ENCODE measurements at places on chromosomes 7 and 10.

GRCh38 chr10:29189256-29189655, 99.6 kb upstream of the LYZL1 start:
- DNase-seq, result no peak

DNA sequence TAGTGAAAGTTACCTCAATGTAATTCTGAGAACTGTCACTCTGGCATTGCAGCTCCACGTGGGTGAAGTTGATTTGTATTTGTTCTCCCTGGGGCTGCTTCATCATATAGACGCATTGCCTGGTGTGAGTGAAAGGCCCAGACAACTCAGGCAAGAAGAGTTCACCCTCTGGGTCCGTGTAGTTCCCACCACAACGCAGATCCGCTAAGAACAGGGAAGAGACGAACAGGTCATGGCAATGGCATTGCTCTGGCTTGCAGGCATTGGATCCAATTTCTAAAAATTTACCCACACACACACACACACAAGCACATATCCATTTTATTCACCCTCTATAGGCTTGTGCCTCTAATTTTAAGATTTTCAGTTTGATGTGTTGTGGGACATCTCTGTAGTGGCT, 45.4 kb downstream of the CUBN start:
- DNase-seq, result no peak

GRCh38 chr7:26379711-26380110, 88.0 kb downstream of the SNX10 start:
- no peak for DNase-seq

- DNase-seq, result no peak
Measured at GRCh38 chr10:8043569-8044306, 10.8 kb upstream of the GATA3 start.

DNA sequence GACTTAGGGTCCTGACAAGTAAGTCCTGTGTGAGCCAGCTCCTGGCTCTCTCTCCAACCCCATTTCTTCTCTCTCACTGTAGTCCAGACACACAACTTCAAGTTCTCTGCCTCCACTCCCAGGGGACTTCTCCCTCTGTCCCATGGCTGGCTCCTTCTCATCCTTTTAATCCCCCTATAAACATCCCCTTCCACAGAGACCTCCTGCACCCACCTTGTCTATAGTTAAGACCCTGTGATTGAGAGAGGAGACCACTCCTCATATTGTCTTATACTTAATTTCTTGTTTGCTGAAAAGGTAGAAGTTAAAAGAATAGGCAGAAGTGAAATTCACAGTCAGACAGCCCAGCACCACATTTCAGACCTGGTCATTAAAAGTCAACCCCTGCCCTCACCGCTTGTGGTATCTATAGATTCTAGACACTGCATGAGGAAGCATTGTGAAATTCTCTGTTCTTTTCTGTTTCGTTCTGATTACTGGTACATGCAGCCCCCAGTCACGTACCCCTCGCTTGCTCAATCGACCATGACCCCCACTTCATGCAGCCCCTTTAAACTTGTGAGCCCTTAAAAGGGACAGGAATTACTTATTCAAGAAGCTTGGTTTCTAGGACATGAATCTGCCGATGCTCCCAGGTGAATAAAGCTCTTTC, 125.6 kb upstream of the FRMD4A start:
- DNase-seq, result no peak

Data from HS-27A (cell line).